ENCODE measurements at places on chromosomes 6 and 20.

- no peak for DNase-seq
These were observed 199.9 kb downstream of the LRFN2 start for GRCh38 chr6:40387127-40387870.

GRCh38 chr20:45857882-45858216, 435 bp downstream of the ZSWIM3 start:
- no peak for DNase-seq

DNA sequence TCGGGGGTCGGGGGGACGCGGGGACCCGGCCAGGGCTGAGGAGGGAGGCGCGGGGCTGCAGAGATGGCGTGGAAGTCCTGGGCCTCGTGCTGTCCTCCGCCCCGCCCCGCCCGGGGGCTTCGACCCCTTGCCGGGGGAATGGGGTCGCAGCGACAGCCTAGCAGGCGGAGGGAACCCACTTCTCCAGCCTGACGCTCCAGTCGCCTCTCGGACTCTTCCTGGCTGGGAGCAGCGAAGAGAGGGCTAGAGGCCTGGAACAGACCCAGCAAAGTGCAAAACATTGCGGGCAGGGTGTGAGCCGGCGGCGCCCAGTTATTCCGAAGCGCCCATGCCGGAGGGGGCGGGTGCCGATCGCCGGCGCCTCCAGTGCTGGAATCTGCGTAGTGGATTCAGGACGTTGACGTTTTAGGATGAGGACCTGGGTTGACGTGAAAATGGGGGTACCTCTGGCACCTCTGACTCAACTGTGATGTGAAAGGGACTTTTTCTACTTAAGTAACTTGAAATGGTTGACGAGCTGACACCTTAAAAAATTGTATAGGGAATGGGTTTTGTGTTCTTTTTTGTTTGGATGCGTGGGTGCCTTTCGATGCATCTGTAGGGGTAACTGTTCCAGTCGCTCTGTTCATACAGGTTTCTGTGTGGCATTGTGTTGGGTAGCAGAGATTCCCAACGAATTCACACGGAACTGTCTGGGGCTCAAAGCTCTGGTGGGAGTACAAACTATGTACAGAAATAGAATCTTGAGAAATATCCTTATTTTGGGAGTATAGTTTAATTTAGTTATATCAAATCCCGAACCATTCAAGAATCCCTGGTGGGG, 1.4 kb downstream of the SLC35F1 start:
- DNase-seq = no peak

- DNase-seq = no peak
These were observed 132.9 kb upstream of the NUP153 start for GRCh38 chr6:17839513-17840223.

DNA sequence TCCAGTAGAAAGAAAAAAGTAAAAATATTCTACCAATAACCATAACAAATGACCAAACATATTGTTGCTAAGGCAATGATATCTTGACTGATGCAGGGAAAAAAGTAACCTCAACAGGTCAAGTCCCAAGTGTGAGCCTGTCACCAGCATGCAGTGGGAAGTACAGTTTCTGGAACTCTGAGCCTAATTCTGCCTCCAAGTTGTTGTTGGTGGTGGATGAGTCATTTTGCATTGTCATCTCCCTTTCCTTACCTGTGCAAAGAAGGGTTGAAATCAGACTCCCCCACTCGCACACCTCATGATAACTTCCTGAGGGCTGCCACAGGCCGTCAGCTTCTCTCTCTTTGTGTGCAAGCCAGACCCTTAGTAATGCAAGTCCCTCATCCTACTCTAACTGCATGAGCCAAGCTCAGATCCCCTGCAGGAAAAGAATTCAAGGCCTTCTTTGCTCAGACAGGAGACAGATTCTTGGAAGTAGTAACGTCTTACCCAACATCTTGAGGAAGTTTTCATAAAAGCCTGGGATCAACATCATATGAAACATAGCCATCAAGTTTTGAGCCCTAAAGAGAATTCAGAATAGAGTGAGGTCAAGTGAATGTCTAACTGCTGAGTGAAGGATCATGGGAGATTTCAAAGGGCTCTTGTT, 207.6 kb upstream of the FOXA2 start:
- DNase-seq = no peak

- no peak for DNase-seq
These were observed 586.1 kb downstream of the PTPRT start for GRCh38 chr20:42603655-42604054.

DNA sequence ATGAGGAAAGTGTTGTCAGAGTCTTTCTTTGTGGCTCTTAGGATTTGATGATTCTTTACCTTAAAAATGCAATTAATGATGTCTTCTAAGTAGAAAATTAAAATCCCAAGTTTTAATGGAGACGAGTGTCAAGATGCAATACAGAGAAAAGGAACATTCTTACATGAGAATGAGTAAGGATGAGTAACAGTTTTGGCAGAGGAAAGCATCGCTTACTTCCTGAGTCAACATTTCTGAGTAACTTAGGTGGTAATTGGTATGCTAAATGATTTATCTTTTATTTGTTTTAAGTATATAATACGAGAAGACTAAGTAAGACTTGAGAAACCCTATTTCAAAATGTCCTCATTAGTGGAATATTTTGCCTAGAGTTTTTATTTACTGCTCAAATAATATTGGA, 101.3 kb downstream of the RTN4IP1 start:
- DNase-seq = no peak
